Karpas-422 (cell line): ENCODE measurements at places on chromosomes 2 and 18.

- no peak for DNase-seq
These were observed 329.0 kb downstream of the PTPRM start for GRCh38 chr18:7896161-7896560.

DNA sequence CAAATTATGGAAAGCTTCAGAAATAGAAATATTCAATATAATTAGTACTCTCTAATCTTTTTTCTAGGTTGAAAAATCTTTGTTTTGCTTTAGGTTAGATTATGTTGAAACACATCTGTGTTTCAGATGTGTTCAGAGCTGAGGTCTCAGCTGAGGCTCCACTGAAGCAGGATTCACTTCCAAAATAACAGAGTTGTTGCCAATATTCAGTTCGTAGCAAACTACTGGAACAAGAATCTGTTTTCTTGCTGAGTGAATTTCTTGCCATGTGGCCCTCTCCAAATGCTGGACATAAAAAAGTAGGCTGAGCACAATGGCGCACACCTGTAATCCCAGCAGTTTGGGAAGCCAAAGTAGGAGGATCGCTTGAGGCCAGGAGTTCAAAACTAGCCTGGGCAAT, 8.7 kb downstream of the PHOSPHO2 start:
- no peak for DNase-seq

GRCh38 chr2:201403880-201404279, 46.7 kb upstream of the FLACC1 start:
- no peak for DNase-seq

DNA sequence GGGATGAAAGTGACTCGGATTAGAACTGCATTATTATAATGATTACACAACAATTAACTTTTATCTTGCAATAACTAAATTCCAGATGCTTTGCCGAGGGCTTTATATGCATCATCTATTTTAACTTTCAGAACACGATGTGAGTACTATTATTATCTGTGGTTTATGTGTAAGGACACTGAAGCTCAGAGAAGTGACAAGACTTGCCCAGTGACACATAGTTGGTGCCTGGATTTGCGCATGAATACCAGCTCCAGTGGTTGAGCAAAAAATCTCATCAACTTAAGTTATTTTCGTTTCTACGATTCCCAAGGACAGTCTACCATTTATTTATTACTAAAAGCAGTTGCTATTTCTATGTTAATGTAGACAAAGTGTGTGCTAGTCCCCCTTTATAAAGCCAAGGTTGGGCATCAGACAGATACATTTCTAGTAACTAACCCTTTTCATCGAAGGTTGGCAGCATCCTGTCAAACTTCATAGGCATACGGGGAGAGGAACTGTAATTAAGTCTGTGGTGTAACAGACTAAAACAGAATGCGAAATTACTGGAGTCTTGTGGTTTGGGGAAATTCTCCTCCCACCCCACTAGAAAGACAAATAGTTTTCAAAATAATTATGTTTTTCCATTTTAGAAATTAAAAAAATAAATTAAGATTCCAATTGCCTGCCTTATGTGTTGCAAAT, 73.2 kb upstream of the BOD1L2 start:
- DNase-seq = no peak

DNA sequence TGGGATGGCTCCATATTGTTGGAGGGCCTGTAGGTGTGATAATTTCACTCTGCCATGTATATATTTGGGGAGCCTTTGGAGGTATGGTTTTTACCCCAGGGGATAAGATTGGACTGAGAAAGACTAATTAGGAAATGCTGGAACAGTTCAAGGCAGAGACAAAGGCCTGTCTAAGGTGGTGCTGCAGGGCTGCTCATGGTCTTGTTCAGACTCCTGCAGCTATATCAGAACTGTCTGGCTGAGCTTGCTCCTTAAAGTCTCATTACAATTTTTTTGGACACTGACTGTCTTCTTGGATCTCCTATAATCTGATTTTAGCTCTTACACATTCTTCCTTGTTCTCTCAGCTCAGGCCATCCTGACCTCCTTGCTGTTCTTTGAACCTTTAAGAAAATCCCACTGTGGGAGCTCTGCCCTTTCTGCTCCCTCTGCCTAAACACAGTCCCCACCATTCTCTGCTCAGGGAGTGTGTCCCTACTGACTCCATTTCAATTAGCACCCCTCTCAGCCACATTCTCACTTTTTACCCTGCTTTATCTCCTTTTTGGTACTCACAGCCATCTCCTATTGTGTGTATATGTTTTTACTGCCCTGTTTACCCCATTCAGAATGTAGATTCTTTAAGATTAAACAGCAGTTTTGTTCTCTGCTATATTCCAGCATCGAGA, 468.7 kb upstream of the FANCL start:
- no peak for DNase-seq

GRCh38 chr2:8564475-8564874, 117.4 kb upstream of the ID2 start:
- no peak for DNase-seq

- peak; percentile 79 for DNase-seq
These were observed 69.6 kb downstream of the EML4 start for GRCh38 chr2:42238644-42239288.

DNA sequence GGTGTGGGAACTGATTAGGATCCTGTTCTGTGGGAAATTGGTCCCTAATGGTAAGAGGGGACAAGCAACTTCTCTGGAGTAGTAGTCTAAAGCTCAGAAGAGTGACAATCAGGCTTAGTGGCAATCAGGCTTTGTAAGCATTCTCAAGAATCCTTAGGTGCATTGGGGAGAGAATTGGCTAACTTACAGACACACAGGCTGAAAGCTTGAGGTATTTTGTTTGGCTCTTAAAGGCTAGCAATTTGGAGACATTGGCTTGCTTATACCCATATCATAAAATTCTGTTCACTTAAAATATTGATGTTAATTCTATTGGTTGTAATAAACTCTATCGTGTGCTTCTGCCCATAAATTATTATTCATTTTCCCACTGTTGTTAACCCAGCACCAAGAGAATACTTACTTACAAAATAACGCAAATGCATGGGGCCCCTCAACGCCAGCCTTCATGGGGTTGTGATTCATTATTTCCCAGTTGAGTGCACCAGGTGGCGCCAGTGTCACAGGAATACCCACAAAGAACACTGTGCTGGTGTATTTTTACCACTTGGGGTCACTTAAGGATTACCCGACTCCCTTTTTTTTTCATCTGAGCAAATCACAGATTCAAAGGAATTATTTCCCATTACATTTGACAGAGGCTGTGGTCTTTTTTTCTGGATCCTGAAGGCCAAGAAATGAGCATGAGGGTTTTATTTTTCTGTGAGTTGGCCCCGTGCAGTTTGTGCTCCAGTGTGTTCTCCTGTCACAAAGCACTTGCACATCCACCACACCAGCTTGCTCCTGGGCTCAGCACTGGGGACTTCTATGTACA, 45.5 kb downstream of the DDX1 start:
- peak; percentile 68 for DNase-seq

GRCh38 chr2:113937501-113937900, 47.6 kb downstream of the ACTR3 start:
- DNase-seq = no peak

DNA sequence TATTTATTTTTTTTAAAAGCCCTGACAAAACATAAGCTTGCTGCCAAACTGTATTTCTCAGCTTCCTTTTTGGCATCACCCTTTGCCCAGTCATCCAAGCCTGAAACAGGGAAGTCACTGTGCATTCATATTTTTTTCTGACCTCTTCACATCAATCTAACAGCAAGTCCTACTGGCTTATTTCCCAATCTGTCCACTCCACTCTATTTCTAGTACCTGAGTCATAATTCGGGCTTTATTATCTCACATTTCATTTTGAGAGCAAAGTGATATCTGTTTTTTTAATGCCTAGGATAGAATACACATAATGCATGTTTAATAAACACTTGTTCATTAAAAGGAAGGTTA, 5.1 kb downstream of the HNMT start:
- DNase-seq = no peak

DNA sequence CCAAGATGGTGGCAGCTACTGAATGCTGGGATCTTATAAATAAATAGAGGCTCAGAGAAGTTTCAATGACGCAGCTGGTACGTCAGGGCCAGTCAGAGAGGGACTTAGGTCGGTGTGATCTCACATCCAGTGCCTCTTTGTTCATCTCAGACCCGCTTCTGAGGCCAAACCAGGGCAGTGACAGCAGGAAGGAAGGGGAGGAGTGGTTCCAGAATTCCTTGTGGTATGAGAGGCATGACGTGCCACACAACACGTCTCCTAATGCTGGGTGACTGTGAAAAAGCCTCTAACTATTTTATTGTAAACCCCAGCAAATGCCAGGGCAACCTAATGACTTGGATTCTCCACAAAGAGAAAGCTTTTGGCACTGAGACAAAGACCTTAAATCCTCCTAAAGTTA, 423.3 kb downstream of the LPIN1 start:
- DNase-seq = no peak

- DNase-seq = no peak
These were observed 112.3 kb downstream of the RNF144A start for GRCh38 chr2:7029291-7030059.

DNA sequence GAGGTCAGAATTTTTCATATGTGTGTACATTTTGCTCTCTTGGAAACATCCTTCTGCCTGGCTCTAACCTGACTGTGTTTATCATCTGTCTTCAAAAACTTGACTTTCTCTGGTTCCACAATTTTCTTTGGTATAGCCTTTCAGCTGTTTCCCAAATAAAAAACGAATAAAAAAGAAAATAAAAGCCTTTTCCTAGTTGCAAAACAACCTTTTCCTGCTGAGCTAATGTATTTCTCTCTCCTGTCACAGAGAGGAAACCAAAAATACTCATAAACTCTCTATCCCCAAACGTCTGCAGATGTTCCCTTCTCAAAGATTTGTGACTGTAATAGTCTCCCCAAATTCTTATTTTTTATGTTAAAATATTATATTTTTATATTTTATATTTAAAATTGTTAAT, 505.3 kb upstream of the SLC39A10 start:
- DNase-seq = no peak

- no peak for DNase-seq
These were observed 4.7 kb downstream of the WDR54 start for GRCh38 chr2:74426181-74426758.

DNA sequence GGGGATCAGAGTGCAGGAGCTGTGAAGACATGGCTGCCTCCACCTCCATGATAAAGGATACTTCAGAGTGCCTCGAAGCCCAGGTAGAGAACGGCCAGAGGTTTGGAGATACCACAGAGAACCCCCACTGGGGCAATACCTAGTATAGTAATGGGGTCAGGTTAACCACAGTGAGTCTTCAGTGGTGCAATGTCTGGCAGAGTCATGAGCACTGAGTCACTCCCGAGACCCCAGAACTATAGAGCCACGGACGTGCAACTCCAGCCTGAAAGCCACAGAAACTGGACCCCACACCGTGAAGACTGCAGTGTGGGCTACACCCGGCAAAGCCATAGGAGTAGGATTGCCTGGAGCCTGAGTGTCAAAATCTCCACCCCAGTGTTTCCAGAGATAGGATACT, 746.6 kb downstream of the CBLN2 start:
- DNase-seq = no peak

GRCh38 chr2:200320344-200320743, 13.9 kb downstream of the SPATS2L start:
- DNase-seq = no peak

DNA sequence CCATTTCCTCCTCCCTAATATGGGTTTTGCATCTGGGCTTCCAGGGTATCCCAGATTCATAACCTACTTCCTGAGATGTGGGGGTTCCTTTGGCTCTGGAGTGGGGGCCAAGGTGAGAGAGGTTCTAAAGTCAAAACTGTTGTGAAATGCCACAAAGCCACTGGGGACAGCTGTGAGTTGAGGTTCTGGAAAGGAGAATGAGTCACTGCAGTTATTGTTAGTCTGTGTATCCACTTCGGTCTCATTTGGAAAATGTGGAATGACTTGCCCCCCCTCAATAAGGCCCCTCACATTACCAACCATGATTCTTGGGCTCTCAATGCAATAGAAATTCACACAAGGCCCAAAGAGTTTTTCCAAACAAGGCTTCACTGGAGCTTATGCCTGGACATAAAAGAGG, 51.1 kb upstream of the LGALSL start:
- no peak for DNase-seq
